ENCODE measurements at places on chromosomes 4 and X.
A peak's percentile ranks its signal among the peaks of the same experiment; 100 is the strongest.

DNA sequence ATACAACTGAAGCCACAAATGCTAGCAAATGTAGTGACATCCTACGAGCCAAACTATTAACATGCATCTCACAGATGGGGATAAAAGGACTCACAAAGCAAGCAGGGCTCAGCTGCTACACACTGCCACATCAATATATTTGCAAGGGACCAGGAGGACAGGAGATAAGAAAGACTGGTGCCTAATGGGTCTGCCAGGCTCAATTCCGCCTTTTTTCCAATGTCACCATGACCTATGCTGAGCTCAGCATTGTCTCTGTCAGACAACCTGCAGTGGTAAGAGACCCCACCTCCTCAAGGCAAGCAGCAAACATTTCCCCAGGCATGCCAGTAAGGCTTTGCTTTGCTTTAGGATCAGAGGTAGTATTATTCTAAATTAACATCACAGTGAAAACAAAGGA lies 435 bp downstream of the DCX start:
- no peak for DNase-seq

- no peak for DNase-seq
Observed at GRCh38 chrX:2464677-2465166, 36.1 kb downstream of the DHRSX start.

GRCh38 chr4:139668658-139669201 lies 3.1 kb downstream of the MGST2 start:
- DNase-seq: no peak

DNA sequence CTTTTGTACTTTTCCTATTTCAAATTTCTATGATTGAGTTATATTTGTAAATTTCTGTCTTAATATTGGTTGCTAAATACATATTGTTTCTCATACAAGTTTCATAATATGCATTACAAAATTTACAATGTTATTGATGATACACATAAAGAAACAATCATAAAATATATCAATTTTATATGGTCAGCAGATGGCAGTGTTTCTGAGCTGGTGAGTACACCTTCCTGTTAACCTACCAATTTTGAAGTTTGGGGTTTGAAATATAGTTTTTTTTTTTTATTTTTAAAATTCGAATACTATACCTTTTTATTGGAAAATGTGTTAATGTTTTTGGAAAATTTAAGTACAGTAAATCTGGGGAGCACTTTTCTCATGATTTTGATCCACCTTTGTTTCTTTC lies 1953.1 kb upstream of the ADGRL3 start:
- no peak for DNase-seq

GRCh38 chrX:49162620-49163019 lies at the start of gene MAGIX:
MAGIX (plus strand) TSS chrX:49162758; CDS start chrX:49162890, 132 bp downstream.
- no peak for DNase-seq

DNA sequence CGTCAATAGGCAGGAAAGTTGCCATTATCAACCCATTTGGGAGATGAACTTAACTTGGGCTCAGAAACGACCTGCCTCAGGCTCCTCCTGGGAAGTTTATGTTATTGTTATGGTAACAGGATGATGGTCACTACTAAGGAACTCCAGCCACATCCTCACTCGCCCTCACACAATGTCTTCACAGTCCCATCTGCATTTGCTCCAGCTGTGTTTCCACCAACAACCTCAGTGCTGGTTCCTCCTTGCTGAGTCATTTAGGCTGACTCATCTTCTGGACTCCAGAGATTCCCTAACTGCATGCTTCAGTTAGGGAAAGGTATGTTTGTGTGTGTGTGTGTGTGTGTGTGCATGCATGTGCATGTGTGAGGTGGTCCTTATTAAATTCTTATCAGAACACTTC lies 293.4 kb upstream of the BOD1L1 start:
- peak; percentile 94 for DNase-seq

DNA sequence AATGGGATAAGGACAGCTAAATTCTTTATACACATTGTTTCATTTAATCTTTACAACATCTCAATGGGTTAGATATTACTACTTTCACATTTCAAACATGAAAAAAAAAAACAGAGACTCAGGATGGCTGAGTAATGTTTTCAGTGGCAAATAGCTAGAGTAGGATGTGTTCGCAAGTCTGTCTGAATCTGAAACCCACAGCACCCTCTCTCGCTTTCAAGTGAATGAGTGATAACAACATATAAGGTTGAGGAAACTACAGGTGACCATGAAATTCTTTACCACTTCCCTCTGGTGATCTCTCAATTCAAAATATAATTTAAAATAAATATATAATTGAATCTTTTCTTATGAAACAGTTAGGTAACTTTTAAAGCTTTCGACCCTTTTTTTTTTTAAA lies 162.6 kb downstream of the PRR32 start:
- no peak for DNase-seq

DNA sequence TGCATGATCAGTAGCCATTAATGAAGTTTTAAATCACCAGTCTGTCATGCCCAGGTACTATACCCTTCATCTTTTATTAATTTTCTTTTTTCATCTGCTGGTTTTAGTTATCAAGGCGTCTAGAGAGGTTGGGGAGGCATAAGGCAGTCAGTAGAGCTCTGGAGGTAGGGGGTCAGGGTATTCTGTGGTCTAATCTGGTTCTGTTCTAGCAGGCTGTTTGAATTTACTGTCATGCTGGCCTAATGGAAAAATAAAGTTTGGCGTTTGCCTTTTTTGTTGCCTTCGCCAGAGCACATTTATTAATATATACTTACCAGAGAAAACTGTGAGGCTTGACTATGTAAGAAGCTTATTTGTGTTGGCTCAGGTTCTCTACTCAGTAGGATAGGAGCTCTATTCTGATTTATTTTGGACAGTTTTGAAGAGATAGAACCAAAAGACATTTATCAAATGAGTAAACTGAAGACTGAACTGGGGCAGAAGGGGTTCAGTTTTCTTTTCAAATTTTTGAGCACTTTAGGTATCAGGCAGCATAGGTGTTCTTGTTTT lies 46.9 kb downstream of the TMEM131L start:
- no peak for DNase-seq

- no peak for DNase-seq
Observed at GRCh38 chr4:174218127-174218790, 65.2 kb downstream of the FBXO8 start.

GRCh38 chr4:148288448-148288847 lies 153.8 kb downstream of the NR3C2 start:
- DNase-seq: no peak

GRCh38 chrX:13000301-13000811 lies 25.4 kb downstream of the TMSB4X start:
- no peak for DNase-seq

Measured in AG08395 (cell line).